ENCODE measurements at places on chromosomes 7 and 10. TPM values are rescaled to one million over a fixed set of nuclear protein-coding genes. Genes with fewer than 3 reads are reported as not detected.

Gene KCP
- 0.55 TPM for total RNA-seq

Gene ADARB2
- not detected for total RNA-seq

Gene SPDYE6
- total RNA-seq: not detected

Gene C10orf95
- not detected for total RNA-seq

Gene SPDYE8
- total RNA-seq: not detected

Gene PTCD1
- total RNA-seq: 9.8 TPM

Gene MINDY3
- 37.4 TPM for total RNA-seq

Gene SPDYE18
- not detected for total RNA-seq

Gene UNCX
- not detected for total RNA-seq

Gene RBM20
- under 0.01 TPM for total RNA-seq

Gene UPP1
- 10.9 TPM for total RNA-seq

Gene EEPD1
- total RNA-seq: 10.1 TPM

Gene MRLN
- not detected for total RNA-seq

Gene PPP1R3A
- total RNA-seq: not detected

Gene ASIC3
- total RNA-seq: under 0.01 TPM

Gene OPALIN
- total RNA-seq: not detected

Gene CREB5
- 2.5 TPM for total RNA-seq

Gene PNLIPRP3
- 0.12 TPM for total RNA-seq

Gene OPN4
- not detected for total RNA-seq

Gene PRSS37
- not detected for total RNA-seq

Gene TET1
- total RNA-seq: 2.0 TPM

Gene ZNF511
- 41.9 TPM for total RNA-seq

Gene RAB19
- total RNA-seq: not detected

Gene MYH16
- total RNA-seq: 0.33 TPM

All from uterine smooth muscle cell (primary cell).